ENCODE measurements at places on chromosomes 6 and 20.
A peak's percentile ranks its signal among the peaks of the same experiment; 100 is the strongest.

- no peak for DNase-seq
Measured at GRCh38 chr20:25073544-25073943, 8.4 kb downstream of the VSX1 start.

- peak; percentile 9 for DNase-seq
Measured at GRCh38 chr6:168050881-168051586, 28.0 kb downstream of the FRMD1 start.

DNA sequence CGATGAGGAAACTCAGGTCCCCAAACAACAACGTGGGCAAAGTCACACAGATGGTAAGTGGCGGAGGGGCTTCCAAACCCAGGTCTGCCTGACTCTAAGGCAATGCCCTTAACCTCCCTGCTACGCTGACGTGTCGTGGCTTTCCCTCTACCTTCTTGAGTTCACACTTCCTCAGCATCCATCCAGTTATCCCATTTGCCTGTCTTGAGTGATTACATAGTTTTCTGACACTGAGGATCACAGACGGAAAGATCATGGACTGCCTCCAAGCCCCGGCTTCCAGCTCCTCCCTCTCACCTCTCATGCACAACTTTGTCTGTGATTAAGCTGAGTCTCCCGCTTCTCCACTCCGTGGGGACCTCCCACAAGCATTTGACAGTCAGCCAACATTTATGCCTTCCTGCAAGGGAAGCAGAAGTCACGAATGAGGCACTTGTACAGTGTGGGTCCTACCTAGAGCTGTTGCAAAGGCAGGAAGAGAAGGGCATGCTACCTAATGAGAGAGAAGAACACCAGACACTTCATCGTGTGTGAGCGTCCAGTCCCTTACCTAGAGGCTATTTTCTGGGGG lies 33.8 kb downstream of the TBC1D7 start:
- peak; percentile 22 for DNase-seq

DNA sequence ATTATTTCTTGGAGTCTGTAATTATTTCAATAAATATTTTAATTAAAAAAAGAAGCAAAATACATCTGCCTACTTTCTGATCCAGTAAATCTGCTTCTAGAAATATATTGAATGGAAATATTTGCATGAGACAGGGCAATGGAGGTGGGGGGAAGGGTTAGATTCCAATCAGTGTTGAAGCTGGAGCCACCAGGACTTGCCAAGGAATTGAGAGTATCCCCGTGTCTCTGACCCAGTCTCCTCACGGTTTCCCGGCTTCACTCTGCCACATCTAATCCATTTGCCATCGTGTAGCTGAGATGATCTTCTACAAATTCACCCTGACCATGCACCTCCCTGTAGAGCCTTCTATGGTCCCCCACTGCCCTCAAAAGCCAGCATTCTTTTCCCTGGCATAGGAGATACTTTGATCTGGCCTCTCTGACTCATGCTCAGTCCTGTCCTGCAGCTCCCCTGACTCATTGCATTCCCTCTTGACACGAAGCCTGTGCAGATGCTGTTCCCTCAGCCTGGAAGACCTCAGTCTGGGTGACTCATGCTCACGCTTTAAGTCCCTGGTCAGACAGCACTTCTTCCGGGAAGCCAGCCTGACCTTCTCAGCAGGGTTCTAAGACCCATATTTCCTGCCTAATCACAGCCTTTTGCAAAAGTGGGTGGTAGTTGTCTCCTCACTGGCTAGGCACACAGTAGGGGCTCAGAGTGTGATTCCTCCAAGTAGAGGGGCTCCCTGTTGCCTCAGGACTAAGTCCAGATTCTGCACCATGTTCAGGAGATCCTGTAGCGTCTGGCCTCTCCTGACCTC lies 23.0 kb upstream of the FKBP1A start:
- peak; percentile 98 for DNase-seq

DNA sequence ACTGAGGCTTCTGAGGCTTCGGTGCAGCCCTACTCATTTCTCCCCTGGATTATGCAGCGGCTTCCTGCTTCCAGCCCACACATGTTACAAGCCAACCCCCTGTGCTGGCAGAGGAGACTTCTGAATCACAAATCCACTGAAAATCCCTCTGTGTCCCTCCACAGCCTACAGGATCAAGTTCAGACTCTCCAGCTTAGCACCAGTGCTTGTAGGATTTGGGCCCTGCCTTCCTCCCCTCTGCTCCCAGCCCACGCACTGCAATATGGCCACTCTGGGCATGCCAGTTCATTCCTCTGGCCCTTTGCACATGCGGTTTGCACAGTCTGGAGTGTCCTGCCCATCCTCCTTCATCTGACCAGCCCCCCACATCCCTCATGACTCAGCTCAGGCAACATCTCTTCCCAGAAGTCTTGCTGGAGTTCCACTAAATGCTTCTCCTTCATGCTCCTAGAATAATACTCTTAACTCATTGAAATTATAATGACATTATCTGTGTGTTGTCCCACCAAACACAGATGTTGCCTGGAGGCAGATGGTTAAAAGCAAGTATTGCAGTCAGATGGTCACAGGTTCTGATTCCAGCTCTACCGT lies 15.9 kb upstream of the MDGA1 start:
- peak; percentile 91 for DNase-seq

DNA sequence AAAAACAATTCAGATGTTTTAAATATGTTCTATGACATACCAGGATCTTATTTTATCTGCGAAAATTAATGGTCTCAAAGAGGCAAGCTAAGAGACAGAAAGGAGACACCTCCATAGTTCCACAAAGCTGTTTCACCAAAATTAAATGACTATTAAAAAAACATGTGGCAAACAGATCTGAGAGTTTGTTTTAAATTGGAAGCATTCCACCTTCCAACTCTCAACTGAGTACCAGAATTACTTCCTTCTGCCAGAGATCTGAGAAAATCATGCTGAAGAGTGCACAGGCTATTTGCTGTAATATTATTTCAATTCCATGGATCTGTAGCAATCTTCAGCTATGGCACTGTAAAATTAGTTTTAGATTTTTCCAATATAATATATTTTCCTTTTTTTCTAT lies 669.5 kb upstream of the MARCKS start:
- peak; percentile 41 for DNase-seq

GRCh38 chr6:43490523-43490939 lies 13.2 kb downstream of the TJAP1 start:
- DNase-seq, result no peak

GRCh38 chr6:1015825-1016224 lies 296.1 kb upstream of the FOXQ1 start:
- DNase-seq, result peak; percentile 20

DNA sequence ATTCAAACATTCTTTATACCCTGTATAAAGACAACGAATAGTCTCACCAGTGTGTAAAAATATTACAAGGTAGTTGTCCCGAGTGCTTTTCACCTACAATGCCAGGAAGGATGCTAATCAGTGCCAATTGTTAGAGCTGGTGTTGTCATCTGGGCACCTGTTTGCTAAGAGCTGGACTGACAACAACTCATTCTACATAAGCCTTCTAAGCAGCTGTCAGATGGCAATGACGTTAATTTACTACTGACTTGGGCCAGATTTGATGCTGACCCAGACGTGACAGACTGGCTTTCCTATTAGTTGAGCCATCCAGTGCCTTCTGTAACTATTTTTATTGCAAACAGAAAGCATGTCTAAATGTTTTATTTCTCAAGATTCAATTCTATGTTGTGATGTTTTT lies 355.2 kb downstream of the ADGRB3 start:
- no peak for DNase-seq

DNA sequence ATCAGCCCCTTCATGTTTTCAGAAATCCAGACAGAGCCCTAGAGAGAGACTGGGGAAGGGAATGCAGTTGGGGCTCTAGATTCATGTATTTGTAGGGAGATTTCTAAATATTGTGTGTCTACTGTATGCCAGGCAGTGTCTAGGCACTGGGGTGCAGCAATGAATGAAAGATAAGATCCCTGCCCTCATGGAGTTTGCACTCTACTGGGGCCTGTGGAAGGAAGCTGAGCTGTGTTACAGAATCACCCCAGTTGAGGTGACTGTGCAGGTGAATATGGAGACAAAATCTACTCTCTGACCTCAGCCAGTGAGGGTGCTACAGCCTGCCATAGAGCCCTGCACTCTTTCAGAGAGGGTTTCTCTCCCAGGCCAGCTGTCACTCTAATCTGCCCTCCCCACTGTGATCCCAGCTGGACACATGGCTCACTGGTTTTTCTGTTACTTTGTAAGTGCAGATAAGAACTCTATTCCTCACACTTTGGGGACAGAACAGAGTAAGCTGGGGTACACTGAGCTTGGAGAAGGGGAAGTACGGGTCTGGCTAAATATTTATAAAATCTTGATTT lies 69.2 kb upstream of the E2F3 start:
- DNase-seq, result no peak

- DNase-seq, result no peak
Measured at GRCh38 chr20:13790708-13791107, 5.9 kb downstream of the NDUFAF5 start.

- DNase-seq, result no peak
Measured at GRCh38 chr6:86782328-86782727, 155.0 kb upstream of the HTR1E start.

DNA sequence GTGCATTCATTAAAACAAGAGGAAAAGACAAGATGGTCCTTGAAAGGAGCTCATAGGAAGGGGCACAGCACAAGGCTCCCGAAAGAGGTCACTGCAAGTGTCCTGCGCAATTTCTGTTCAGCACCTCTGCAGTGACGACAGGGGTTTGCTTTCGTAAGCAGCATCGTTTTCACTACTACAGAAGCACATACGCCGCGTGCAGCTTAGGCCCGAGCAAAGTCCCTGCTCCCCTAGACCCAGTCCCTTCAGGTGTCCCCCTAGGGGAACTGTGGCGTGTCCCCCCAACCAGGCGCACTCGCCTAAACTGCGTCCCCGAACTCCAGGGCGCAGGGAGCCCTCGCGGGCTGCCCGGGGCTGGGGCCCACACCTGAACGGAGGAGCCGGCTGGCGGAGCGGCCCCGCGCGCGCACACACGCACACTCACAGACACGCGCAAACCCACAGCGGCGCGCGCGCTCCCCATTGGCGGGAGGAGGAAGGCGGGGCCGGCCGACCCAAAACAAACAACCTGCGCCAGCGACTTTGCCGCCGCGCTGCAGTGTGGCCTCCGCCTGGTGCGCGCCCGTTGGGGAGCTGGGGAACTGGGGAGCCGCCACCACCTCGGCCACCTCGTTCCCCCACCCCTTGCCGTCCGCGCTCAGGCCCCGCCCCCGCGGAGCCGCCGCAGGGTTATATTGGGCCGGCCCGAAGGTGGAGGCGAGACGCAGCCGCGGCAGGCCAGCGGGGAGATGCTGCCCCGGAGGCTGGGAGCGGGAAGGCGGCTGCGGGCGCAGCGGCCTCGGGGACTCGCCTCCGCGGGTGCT lies at the start of gene FOXQ1:
FOXQ1 (plus strand) TSS at position 699 of the 803 bp plus-strand sequence. CDS start 607 bp downstream, outside the sequence.
- DNase-seq, result peak; percentile 47

- no peak for DNase-seq
Measured at GRCh38 chr6:156559162-156559690, 218.0 kb upstream of the ARID1B start.

- no peak for DNase-seq
Measured at GRCh38 chr6:20241102-20241501, 28.8 kb upstream of the MBOAT1 start.

GRCh38 chr20:22529150-22530019 lies 55.0 kb downstream of the FOXA2 start:
- DNase-seq, result no peak

- DNase-seq, result peak; percentile 55
Measured at GRCh38 chr6:111361648-111362047, 121.4 kb downstream of the REV3L start.

GRCh38 chr20:56621730-56622129 lies 7.4 kb upstream of the TFAP2C start:
- no peak for DNase-seq

- DNase-seq, result no peak
Measured at GRCh38 chr6:134389658-134390057, 71.7 kb upstream of the SGK1 start.

GRCh38 chr6:94548201-94548600 lies 1029.1 kb upstream of the MANEA start:
- DNase-seq, result no peak

GRCh38 chr20:58749979-58750378 lies 57.4 kb downstream of the NPEPL1 start:
- DNase-seq, result no peak

Data from EH (cell line).